ENCODE measurements at places on chromosomes 12 and 14.

GRCh38 chr14:90585106-90585505 lies 188.3 kb downstream of the CALM1 start:
- no peak for DNase-seq

GRCh38 chr14:96264853-96265252 lies 8.8 kb downstream of the BDKRB1 start:
- DNase-seq, result no peak

DNA sequence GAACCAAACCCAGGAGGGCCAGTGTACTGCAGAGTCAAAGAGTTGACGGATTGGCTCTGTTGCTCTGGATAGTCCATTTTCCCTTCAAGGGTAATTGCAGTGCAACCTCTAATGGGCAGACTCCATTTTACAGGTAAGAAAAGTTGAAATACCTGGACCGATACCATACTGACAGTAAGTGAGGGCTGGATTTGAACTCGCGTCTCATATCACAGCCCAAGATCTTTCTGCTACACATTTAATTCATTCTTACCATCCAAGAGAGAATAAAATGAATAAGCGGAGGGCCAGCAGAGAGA lies 356 bp upstream of the ZC3H14 start:
- DNase-seq, result no peak

- peak; percentile 41 for DNase-seq
Measured at GRCh38 chr12:52130711-52131110, 51.2 kb downstream of the SMIM41 start.

GRCh38 chr14:64721391-64721791 lies 17.2 kb downstream of the PLEKHG3 start:
- no peak for DNase-seq

- DNase-seq, result no peak
Measured at GRCh38 chr12:94762259-94762942, 112.0 kb upstream of the TMCC3 start.

DNA sequence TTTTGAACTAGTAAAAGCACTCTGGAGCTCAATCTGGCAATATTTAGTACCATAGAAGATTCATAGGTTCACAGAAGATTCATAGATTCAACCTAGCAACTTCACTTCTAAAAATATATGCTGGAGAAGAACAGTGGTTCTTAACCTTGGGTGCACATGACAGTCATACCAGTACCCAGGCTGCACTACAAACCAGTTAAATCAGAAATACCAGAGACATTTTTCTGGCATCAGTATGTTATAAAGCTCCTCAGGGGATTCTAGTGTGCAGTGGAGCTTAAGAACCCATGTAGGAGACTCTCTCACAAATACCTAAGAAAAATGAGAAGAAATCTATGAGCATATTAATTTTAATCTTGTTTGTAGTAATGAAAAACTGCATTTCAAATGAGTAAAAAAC lies 46.6 kb downstream of the CNTN1 start:
- no peak for DNase-seq

DNA sequence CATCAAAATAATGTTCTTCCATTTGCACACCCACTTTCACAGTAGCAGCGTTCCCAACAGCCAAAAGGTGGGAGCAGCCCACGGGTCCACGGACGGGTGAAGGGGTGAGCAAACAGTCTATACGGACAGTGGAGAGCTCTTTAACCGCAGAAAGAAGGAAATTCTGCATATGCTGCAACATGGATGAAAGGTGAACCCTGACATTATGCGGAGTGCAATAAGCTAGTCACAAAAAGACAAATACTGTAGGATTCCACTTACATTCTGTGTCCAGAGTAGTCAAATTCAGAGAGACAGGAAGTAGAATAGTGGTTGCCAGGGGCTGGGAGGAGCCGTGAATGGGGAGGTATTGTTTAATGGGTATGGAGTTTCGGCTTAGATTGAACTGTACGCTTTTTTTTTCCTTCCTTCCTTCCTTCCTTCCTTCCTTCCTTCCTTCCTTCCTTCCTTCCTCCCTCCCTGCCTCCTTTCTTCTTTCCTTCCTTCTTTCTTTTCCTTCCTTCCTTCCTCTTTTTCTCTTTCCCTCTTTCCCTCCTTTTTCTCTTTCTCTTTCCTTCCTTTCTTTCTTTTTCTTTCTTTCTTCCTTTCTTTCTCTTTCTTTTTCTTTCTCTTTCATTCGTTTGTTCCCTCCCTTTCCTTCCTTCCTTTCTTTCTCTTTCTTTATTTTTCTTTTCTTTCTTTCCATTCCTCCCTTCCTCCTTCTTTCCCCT lies 15.8 kb upstream of the ANKRD9 start:
- peak; percentile 32 for DNase-seq

DNA sequence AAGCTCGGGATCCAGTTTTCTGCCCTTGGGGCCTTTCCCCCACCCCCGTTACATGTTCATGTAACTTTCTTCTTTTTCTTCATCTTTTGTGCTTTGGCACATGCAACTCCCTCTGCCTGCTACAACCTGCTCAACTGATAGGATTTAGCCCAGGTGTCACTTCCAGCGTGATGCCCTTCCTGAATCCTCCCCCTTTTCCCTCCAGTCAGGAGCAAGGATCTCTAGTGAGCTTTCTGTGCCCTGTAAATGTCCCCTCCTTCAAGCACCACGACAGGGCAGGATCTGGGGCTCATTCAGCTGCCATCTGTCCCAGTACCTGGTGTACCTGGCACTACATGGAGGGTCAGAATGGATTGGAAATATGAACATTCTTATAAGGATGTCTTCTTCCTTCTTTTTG lies 15.3 kb downstream of the PELI2 start:
- peak; percentile 41 for DNase-seq

DNA sequence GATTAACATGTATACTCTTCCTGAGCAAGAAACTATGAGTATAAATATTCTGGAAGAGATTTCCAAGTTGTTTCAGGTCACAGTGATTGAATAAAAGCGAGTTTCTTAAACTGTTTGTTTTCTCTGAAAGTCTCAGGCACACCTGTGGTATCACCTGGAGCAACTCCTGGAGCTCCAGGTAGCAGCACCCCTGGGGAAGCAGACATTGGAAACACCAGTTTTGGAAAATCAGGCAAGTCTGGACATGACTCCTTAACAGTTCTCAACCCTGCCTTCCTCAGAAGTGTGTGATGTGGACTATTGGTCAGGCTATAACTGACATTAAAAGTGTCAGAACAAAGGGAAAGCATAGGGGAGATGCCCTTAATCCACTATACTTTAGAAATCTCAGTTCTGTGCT lies 217.6 kb upstream of the CNTN1 start:
- no peak for DNase-seq

DNA sequence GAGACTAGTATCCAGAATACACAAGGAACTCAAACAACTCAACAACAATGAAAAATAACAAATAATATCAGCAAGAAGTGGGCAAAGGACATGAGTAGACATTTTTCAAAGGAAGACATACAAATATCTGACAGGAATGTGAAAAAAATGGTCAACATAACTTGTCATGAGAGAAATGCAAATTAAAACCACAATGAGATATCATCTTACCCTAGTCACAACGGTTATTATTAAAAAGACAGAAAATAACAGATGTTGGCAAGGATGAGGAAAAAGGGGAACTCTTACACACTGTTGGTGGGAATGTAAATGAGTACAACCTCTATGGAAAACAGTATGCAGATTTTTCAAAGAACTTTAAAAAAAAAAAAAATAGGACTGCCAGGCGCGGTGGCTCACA lies 20.4 kb downstream of the VWF start:
- DNase-seq, result no peak

- no peak for DNase-seq
Measured at GRCh38 chr14:104657101-104657524, 32.3 kb upstream of the INF2 start.

DNA sequence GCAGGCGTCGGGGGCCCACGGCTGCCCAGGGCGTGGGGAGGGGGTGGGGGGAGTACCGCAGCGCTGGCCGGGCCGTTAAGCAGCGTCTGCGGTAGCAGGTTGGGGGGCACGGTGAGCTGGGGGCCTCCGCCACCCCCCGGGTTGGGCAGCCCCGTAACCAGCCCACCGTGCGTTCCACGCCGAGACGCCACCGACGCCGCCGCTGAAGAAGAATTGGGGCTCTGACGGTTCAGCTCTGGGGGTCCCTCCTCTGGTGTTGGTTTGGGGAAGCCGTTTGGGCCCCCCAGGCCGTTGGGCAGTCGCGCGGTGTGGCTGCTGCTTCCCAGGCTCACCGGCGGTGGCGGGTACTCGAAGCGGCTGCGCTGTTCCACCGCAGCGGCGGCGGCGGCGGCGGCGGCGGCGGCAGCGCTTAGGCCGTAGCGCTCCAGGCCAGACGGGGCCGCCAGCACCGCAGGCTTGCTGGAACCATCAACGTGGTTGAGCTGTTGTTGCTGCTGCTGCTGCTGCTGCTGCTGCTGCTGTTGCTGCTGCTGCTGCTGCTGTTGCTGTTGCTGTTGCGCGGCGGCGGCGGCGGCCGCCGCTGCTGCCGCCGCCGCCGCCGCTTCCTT lies 1.5 kb downstream of the IRF2BPL start:
- no peak for DNase-seq

DNA sequence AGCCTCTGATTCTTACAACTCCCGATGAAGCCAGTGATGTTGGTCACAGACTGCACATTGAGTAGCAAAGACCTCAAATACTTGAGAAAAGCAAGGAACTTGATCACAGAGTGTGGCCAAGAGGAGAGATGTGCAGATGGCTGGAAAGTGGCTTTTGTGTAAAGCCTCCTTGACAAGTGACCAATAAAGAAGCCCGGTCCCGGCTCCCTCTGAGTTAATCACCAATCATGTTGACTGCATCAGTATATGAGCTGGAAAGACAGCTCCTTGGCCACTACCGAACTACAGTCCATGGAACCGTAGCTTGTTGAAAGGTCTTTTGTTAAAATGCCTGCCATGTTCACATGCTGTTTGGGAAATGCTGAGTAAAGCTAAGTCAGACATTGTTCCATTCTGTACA lies 23.7 kb upstream of the SERPINA6 start:
- no peak for DNase-seq

DNA sequence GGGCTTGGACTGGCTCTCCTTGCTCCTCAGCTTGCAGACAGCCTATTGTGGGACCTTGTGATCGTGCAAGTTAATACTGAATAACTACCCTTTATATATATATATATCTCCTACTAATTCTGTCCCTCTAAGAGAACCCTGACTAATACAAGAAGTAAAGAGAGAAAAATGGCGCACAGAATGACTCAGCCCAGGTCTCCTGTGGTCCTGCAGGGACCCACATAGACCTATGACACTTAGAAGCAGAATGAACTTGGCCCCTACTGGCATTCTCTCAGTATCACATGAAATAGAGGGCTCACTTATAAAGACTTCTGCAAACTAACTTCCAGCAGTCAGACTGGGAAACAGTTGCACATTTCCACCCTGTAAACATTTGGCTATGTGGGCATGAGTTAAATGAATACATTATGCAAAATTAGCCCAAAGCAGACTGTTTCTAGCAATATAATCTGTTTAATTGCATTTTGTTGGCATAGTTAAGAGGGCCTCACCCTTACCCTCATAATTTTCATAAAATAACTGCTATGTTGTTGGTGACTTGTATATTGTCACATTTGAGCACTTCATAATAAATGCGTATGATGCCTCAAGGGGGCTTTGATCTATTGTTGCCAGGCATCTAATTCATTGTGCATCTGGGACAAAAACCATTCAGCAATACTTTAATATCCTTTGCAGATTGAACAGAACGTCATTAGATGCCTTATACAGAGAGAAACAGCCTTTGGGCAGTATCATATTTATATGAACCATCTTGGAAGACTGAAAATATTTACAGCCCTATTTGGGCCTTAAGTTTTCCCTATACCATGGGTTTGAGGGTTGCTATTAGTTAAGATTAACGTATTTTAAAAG lies 349.7 kb upstream of the DIO2 start:
- no peak for DNase-seq

- DNase-seq, result no peak
Measured at GRCh38 chr12:125470838-125471783, 405.9 kb downstream of the AACS start.

Data from NCI-H2029 treated with DMSO at 0.1 percent for 48 hours (cell line).